Femur (tissue), 1 donor: ENCODE measurements at places on chromosomes 6 and 20.

- no peak for DNase-seq
Measured at GRCh38 chr20:32509639-32510066, 75.5 kb downstream of the NOL4L start.

DNA sequence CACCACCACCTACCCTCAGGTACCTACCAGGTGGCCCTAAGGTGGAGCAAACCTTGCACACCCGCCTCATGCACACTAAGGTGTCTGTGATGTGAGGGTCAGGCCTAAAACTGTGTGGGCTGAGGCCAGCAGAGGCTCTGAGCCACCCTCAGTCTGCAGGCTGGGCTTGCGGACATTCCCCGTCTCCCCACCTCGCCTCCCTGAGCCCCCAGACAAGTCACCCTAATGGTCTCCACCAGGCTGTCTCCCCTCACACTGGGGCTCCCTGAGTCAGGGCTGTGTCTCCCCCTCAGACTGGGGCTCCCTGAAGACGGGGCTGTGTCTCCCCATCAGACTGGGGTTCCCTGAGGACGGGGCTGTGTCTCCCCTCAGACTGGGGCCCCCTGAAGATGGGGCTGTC lies 12.5 kb downstream of the PRPH2 start:
- DNase-seq, result no peak

- peak; percentile 69 for DNase-seq
Measured at GRCh38 chr6:36131511-36132245, 1.4 kb downstream of the MAPK13 start.

GRCh38 chr6:166629628-166630027 lies 2.6 kb upstream of the RPS6KA2 start:
- no peak for DNase-seq

DNA sequence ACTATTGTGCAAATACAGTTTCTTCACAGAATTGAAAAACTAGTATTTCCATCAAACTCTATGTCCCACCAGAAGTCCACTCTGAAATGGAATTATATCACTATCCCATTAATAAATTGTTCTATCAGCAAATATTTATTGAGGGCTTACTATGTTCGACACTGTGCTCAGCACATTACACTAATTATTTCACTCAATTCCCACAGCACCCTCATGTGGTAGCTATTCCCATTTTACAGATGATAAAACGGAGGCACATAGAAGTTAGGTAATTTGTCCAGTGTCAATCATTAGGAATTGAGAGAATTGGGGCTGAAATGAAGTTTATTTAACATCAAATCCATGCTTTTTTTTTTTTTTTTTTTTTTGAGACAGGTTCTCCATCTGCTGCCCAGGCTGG lies 52.5 kb downstream of the MKKS start:
- DNase-seq, result no peak
